ENCODE measurements at places on chromosomes 2 and 18.

- no peak for DNase-seq
These were observed 167.0 kb upstream of the RPRM start for GRCh38 chr2:153645599-153645998.

DNA sequence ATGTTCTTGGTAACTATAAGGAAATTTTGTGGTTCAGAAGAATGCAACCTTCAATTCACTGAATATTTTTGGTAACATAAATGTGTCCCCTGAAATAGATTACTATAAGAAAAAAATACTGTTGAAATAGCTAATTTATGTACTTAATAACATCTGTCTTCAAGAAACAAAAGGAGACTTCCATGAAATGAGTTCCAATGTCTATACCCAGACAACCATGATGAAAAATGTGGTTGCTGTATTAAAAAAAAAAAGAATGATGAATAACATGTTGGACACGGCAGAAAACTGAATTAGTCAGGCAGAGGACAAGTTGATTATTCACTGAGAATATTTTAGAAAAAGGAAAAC lies 98.5 kb downstream of the TACR1 start:
- DNase-seq: no peak

- no peak for DNase-seq
These were observed 133.8 kb upstream of the ARHGAP28 start for GRCh38 chr18:6595666-6596065.

GRCh38 chr2:57376985-57377384 lies 669.6 kb upstream of the VRK2 start:
- DNase-seq: no peak

- DNase-seq: no peak
These were observed 1.3 kb upstream of the CHRNA1 start for GRCh38 chr2:174765576-174765975.

GRCh38 chr2:219629976-219630695 lies 2.7 kb downstream of the SLC4A3 start:
- DNase-seq: no peak
